ENCODE measurements at places on chromosomes 6 and 20.

DNA sequence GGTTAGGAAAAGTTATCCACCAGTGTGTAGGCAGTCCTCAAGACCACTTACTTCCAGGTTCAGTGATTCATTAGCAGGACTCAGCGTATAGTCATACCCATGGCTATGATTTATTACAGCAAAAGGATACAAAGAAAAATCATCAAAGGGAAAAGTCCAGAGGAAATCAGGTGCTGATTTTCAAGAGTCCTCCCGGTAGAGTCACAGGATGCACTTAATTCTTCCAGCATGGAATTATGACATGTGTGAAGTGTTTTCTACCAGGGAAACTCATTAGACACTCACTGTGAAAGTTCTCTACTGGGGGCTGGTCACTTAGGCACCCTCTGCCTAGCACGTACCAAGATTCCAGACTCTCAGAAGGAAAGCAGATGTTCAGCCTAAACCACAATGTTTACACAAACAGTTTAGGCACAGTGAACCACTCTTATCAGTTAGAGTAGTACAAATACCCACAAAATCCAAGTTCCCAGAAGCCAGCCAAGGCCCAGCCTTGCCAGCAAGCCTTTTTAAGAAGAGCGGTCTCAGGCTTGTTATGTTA is 10.2 kb downstream of the WFDC3 start:
- no peak for DNase-seq

GRCh38 chr20:4490606-4491280 is 231.0 kb upstream of the PRND start:
- no peak for DNase-seq

DNA sequence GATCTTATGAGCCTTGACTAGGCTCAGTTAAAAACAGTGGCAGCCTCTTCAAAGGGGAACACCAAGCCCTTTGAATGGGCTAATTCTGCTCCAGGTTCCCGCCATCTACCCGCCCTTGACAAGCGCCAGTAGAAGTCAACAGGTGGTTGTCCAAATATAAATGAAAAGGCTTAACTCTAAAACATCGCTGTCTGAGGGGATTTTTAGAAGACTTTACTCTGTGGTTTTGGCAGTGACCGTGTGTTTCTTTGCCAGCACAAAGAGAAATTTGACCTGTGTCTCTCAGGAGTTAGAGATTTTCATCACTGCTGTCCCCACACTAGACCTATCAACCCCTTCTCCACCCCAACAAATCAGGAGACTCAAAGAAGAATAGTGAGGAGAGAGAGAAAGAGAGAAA is 19.8 kb upstream of the SIM1 start:
- DNase-seq: no peak

DNA sequence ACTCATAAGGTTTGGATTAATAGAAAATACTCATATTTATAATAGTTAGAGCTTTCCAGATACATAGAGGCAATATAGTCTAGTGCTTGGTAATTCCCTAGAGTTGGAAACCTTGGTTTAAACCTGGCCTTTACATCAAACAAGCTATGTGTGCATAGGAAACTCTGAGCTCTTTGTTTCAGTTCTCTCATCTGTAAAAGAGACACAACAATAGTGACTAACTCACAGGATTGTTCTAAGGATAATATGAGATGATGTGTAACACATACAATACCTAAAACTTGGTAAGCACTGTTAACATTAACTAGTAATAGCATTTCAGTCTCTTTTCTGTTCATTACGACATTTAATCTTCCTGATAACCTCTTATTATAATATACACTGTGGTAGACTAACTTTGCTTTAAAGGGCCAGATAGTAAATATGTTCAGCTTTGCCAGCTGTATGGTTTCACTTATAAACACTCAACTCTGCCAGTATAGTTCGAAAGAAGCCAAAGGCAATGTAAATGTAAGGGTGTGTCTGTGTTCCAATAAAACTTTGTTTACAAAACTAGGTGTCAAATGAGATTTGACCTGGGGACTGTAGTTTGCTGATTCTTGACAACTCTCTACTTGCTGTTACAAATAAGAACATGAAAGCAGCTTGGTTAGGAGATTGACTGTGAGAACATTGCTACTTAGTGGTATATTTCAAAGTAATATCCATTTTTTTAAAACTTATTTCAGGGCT is 370.6 kb upstream of the FLRT3 start:
- DNase-seq: no peak

- no peak for DNase-seq
These were observed 25.5 kb downstream of the TTBK1 start for GRCh38 chr6:43268782-43269272.
